Thoracic aorta (tissue), 2 donors: ENCODE measurements at places on chromosomes 11 and 22. TPM values are rescaled to one million over a fixed set of nuclear protein-coding genes. Genes with fewer than 3 reads are reported as not detected.

- no peak for DNase-seq
These were observed 378.0 kb downstream of the NTM start for GRCh38 chr11:131748151-131749050.

DNA sequence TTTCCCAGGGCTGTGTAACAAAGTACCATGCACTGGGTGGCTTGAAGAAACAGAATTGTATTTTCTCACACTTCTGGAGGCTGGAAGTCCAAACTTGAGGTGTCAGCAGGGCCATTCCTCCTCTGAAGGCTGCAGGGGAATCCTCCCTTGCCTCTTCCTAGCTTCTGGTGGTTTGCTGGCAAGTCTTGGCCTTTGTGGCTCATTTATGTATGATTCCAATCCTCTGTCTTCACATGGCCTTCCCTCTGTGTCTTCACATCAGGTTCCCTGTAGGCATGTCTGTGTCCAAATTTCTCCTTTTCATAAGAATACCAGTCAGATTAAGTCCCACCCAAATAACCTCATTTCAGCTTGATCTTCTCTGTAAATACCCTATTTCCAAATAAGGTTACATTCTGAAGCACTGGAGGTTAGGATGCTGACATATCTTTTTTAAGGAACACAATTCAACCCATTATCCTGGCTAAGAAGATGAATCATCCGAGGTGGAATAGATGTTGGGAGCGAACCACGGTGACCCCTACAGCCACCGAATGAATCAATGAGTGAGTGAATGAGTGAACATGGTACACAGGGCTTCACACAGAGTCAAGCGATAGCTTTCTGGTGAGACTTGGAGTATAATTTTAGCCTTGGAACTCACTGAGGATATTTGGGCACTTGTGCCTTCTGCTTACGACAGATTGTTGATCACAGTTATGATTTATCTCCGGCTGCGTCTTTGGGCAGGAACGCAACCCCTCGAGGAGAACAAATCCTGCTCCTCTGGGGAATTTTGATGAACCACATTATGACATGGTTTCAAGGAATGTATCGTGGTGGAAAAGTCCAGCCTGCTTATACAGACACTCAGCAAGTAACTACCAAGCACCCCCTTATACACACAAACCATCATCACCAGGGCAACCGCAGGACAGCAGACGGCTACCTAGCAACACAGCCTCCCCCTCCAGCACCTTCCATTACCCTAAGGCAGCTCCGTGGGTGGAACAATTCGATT is 34.3 kb upstream of the MICAL2 start:
- peak; percentile 61 for DNase-seq

DNA sequence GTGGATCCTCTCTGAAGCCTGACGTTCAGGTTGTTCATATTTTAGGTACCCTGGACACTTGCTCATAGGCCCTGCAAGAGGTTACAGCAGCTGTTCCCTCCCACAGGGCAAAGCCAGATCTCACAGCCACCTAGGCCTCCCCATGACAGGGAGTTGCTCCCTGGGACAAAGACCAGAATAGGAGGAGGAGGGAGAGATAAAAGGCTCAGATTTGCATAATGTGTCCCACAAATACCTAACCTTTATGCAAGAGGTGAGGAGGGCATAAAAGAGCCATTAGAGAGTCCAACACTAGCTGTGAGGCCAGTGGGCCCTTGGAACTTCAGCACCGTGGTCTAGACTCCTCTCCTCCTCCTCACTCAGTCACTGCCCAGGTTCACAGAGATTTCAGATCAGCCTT is 33.8 kb downstream of the ZNF280B start:
- no peak for DNase-seq

The MUC2 gene
- not detected for total RNA-seq

The MIOX gene
- not detected for total RNA-seq

- no peak for DNase-seq
These were observed 37.5 kb downstream of the NRXN2 start for GRCh38 chr11:64685536-64685935.

The APOBEC3F gene
- 0.49 TPM for total RNA-seq

GRCh38 chr22:44677871-44678555 is 24.0 kb upstream of the PRR5 start:
- DNase-seq, result no peak

The SOX10 gene
- 0.49 TPM for total RNA-seq

- no peak for DNase-seq
These were observed 232.8 kb upstream of the UBASH3B start for GRCh38 chr11:122422682-122423081.

The ASCL2 gene
- total RNA-seq, result 0.41 TPM

GRCh38 chr11:10478066-10478465 is 23.0 kb downstream of the AMPD3 start:
- DNase-seq, result no peak

The TRIM66 gene
- 18.1 TPM for total RNA-seq

DNA sequence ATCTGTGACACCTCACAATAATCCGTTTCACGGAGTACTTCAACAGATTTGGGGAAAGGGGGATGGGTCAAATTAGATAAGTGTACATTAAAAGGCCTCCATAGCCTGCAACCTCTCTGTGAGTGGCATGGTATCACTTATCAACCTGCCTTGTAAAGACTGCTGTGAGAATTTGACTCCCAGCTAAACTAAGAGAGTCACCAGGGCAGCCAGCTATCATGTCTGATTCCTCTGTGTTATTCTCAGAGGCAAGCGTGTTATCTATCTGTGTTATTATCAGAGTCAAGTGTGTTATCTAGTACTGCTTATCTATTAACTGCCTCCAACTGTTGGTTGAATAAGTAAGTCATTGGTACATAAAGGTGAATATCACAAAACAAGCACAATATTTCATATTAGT is 4.1 kb upstream of the FAM83F start:
- no peak for DNase-seq

DNA sequence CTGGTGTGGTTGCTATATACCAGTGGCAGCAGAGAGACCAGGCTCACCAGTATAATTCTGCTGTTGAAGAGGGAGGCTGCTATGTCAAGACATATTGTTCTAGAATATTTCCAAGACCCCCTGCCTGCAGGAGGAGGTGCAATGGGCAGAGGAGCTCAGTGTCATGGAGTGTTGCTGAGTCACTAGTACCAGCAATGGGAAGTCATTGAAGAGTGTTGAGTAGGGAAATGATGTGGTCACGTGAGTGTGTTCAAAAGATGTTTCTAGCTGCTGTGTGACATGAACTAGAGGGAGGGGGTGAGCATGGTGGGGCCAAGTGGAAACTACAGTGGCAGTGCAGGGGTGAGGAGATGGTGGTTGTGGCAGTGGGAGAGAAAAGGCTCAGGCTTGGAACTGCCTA is 76.3 kb upstream of the BIRC3 start:
- no peak for DNase-seq

The DERL3 gene
- total RNA-seq, result 2.5 TPM

- no peak for DNase-seq
These were observed 866.6 kb downstream of the BRD1 start for GRCh38 chr22:48960980-48961660.

- DNase-seq, result no peak
These were observed 105.0 kb downstream of the TRIM29 start for GRCh38 chr11:120032766-120033390.

The CHRDL2 gene
- not detected for total RNA-seq

The SLC22A12 gene
- not detected for total RNA-seq

DNA sequence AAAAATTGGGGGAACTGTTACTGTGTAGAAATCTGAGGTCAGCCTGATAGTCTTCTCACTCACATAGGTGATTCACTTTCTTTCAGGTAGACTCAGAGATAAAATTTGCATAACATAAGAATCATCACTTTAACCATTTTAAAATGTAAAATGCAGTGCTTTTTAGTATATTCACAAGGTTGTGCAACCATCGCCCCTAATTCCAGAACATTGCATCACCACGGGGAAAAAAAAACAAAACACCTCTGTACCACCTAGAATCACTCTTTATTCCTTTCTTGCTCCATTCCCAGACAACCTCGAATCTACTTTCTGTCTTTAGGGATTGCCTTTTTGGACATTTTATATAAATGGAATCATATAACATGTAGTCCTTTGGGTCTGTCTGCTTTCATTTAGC is 20.9 kb downstream of the CHEK1 start:
- no peak for DNase-seq

DNA sequence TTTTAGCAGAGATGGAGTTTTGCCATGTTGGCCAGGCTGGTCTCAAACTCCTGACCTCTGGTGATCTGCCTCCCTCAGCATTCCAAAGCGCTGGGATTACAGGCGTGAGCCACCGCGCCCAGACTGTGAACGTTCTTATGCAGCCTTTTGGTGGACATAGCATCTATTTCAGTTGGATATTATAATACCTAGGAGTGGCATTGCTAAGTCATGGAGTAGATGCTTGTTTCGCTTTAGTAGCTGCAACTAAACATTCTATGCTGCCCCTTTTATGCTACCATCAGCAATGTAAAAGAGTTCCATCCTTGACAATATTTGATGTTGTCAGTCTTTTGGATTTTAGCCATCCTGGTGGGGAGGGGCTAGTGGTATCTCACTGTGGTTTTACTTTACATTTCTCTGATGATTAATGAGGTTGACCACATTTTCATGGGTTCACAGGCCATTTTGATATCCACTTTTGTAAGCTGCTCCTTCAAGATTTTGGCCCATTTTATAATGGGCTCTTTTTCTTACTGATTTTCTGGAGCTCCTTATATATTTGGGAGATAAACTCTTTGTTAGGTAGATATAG is 16.5 kb upstream of the APOBEC3A start:
- no peak for DNase-seq
